ENCODE measurements at places on chromosomes 4 and X. TPM values are rescaled to one million over a fixed set of nuclear protein-coding genes. Genes with fewer than 3 reads are reported as not detected.

GRCh38 chrX:103733017-103733416 is 22.3 kb downstream of the TMEM31 start:
- no peak overlapping the region for H3K27ac ChIP-seq
- DNase-seq = no peak
- H3K4me1 ChIP-seq = no peaks in the 10 kb centered on the region
- H3K36me3 ChIP-seq = no peaks in the 10 kb centered on the region
- H3K27me3 ChIP-seq = peaks cover 15% of the 10 kb centered on the region
- no peak overlapping the region for H3K4me3 ChIP-seq

GRCh38 chr4:2593003-2593402 is 56.6 kb downstream of the FAM193A start:
- H3K36me3 ChIP-seq = no peaks in the 10 kb centered on the region
- H3K4me1 ChIP-seq = peaks cover 33% of the 10 kb centered on the region
- H3K27me3 ChIP-seq = no peaks in the 10 kb centered on the region
- no peak for DNase-seq
- peak overlapping the region; percentile 18 for H3K27ac ChIP-seq

- H3K27me3 ChIP-seq = no peaks in the 10 kb centered on the region
- H3K4me1 ChIP-seq = no peaks in the 10 kb centered on the region
- no peak for DNase-seq
- H3K36me3 ChIP-seq = no peaks in the 10 kb centered on the region
- no peak overlapping the region for H3K4me3 ChIP-seq
- H3K27ac ChIP-seq = no peak overlapping the region
Measured at GRCh38 chr4:30962939-30963338, 242.8 kb downstream of the PCDH7 start.

DNA sequence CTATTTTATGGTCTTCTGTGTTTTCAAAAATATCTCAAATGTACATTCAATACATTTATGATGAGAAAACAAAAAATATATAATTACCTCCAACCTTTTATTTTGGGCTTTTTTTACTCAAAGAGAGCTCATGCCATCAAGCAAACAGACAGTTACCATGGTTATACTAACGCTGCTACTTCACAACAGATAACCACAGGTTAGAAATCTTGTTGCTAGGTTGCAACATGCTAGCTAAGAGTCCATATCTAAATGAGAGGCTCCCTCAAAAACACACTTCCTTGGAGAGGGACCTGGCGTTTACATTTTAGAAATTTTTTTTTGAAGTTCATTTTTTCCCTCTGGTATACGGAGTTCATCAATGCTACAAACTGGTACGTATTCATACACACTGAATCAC is 44.3 kb downstream of the TBC1D9 start:
- no peaks in the 10 kb centered on the region for H3K36me3 ChIP-seq
- DNase-seq = no peak
- no peak overlapping the region for H3K27ac ChIP-seq
- no peaks in the 10 kb centered on the region for H3K27me3 ChIP-seq
- peaks cover 22% of the 10 kb centered on the region for H3K4me1 ChIP-seq
- H3K4me3 ChIP-seq = no peak overlapping the region

DNA sequence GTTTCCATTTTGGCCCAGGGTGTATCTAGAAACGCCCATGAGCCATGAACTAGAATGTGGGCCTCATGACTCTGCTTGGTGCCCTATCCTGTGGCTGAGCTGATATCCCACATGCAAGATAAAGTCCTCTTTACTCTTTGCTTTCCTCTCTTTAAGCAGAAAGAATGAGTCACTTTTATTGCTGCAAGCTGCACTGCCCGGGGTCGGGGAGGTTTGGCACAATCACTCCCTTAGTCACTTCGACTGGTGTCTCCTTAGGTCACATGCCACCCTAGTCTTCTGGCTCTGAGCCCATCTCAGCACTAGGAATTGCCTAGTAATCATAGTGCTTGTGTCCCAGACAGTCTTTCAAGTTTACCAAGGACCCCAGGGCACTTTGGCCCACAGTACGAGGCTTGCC is 75.1 kb upstream of the CXorf66 start:
- DNase-seq = no peak
- H3K4me1 ChIP-seq = no peaks in the 10 kb centered on the region
- no peaks in the 10 kb centered on the region for H3K36me3 ChIP-seq
- no peaks in the 10 kb centered on the region for H3K27me3 ChIP-seq
- no peak overlapping the region for H3K27ac ChIP-seq

DNA sequence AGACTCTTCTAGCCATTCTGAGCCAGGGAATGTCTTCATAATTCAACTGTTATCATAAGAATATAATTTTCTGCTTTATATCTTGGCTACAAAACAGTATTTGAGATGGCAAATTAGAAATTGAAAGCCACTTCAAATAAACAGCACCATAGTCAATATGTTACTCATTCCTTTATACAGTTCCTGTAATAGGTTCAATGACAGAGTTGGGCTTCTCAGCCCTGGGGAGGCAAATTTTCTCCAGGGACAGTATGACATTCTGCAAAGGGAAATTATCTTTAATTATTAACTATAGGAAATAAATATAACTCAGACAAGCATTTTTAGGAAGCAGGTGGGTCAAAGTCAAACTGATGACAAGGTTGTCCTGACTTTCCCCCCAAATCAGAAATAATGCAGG is 71.9 kb upstream of the RPS6KA6 start:
- no peak overlapping the region for H3K27ac ChIP-seq
- H3K27me3 ChIP-seq = no peaks in the 10 kb centered on the region
- H3K4me3 ChIP-seq = no peak overlapping the region
- H3K4me1 ChIP-seq = no peaks in the 10 kb centered on the region
- H3K36me3 ChIP-seq = no peaks in the 10 kb centered on the region

DNA sequence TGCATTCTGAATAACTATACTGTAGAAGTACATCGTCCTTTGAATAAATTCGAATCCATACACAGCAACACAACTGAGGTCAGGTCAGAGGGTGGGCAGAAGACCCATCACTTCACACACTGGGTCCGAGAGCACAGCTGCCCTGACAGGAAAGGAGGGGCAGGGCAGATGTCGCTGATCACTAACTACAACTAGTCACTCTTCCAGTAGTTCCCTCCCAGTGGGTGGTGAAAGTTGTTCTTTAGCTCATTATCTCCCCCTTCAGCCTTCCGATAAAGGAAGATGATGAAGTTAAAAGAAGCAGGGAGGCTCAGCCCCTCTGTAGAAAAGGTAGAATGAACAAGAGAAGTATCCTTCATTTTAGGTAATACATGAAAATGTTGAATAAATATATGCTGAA is 278.9 kb downstream of the INPP4B start:
- no peak overlapping the region for H3K27ac ChIP-seq
- no peaks in the 10 kb centered on the region for H3K36me3 ChIP-seq
- peak overlapping the region; percentile 29 for H3K4me3 ChIP-seq
- DNase-seq = peak; percentile 12
- H3K4me1 ChIP-seq = peaks cover 15% of the 10 kb centered on the region
- no peaks in the 10 kb centered on the region for H3K27me3 ChIP-seq

GRCh38 chr4:126697748-126698147 is 935.0 kb upstream of the INTU start:
- no peak overlapping the region for H3K27ac ChIP-seq
- no peak for DNase-seq
- H3K4me3 ChIP-seq = no peak overlapping the region
- no peaks in the 10 kb centered on the region for H3K4me1 ChIP-seq
- no peaks in the 10 kb centered on the region for H3K27me3 ChIP-seq

- no peak for DNase-seq
- H3K36me3 ChIP-seq = peaks cover 53% of the 10 kb centered on the region
- H3K27me3 ChIP-seq = no peaks in the 10 kb centered on the region
- H3K4me3 ChIP-seq = no peak overlapping the region
Measured at GRCh38 chrX:48992341-48992740, 9.7 kb downstream of the GRIPAP1 start.

- DNase-seq = no peak
- no peaks in the 10 kb centered on the region for H3K27me3 ChIP-seq
- no peaks in the 10 kb centered on the region for H3K4me1 ChIP-seq
- no peaks in the 10 kb centered on the region for H3K36me3 ChIP-seq
Measured at GRCh38 chr4:11286533-11286932, 142.2 kb downstream of the HS3ST1 start.

- H3K27ac ChIP-seq = no peak overlapping the region
- peaks cover 9% of the 10 kb centered on the region for H3K27me3 ChIP-seq
- no peaks in the 10 kb centered on the region for H3K4me1 ChIP-seq
- no peaks in the 10 kb centered on the region for H3K36me3 ChIP-seq
- DNase-seq = no peak
Measured at GRCh38 chrX:49792376-49792775, 36.7 kb upstream of the PAGE4 start.

DNA sequence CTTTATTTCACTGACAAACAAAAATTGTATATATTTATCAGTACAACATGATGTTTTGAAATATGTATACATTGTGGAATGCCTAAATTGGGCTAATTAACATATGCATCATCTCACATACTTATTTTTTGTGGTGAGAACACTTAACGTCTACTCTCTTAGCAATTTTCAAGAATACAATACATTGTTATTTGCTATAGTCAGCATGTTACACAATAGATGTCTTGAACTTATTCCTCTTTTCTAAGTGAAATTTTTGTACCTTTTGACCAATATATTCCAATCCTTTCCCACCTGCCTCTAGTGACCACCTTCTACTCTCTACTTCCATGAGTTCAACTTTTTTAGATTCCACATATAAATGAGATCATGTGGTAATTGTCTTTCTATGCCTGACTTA is 35.1 kb downstream of the C4orf46 start:
- no peaks in the 10 kb centered on the region for H3K27me3 ChIP-seq
- no peak for DNase-seq
- H3K4me1 ChIP-seq = no peaks in the 10 kb centered on the region
- no peaks in the 10 kb centered on the region for H3K36me3 ChIP-seq

DNA sequence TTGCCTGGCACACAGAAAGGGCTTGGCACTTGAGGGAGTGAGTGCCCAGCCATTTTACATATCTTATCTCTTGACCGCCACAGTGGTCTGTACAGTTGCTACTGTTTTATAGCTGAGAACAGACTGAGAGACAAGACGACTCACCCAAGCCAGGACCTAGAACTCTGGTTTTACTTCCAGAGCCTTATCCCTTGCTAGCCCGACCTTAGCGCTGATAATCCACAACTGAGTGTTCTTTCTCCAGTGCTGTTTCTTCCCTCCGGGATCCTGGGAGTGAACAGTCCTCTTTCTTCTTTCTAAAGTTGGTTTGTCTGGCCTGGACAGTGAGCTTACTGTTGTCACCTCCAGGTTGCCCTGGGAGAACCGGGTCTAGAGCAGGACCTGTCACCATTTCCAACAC is 52.5 kb upstream of the TADA2B start:
- peak overlapping the region; percentile 85 for H3K27ac ChIP-seq
- no peak for DNase-seq
- no peak overlapping the region for H3K4me3 ChIP-seq
- no peaks in the 10 kb centered on the region for H3K27me3 ChIP-seq
- H3K4me1 ChIP-seq = peaks cover 62% of the 10 kb centered on the region
- H3K36me3 ChIP-seq = peaks cover 22% of the 10 kb centered on the region

DNA sequence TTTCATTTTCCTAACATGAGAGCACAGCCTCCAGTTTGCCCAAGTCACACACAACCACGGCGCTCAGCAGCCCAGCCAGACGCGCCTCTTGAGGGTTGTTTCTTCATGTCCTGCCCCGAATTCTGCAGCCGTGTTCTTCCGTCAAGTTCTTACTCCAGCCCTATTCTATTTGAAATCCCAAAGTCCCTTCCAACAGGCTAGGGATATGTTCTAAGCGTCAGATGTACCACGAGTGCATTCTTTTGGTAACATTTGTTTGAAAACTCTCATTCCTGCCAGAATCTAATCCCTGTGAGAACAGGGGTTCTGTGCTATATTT is 23.1 kb downstream of the ACSL1 start:
- H3K4me3 ChIP-seq = no peak overlapping the region
- peak; percentile 25 for DNase-seq
- no peaks in the 10 kb centered on the region for H3K27me3 ChIP-seq
- H3K4me1 ChIP-seq = peaks cover 26% of the 10 kb centered on the region

DNA sequence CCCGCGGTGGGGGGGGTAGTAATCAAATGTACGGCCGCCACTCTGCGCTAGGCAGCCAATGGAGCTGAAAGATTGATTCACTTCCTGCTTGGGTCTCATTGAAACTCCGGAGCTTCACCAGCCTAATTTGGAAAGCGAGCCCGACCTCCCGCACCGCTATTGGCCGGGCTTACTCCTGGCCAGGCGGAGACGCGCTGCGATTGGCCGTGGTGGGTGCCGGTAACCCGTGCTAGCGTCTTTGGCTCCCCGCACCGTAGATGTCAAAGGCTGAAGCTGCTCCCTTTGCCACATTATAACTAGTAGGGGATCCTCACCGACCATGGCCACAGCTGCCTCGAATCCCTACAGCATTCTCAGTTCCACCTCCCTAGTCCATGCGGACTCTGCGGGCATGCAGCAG is at the start of gene POU3F4:
POU3F4 (plus strand) TSS at position 285 of the 400 bp plus-strand sequence; CDS start at position 320, 35 bp downstream.
- no peak within 1 kb of the TSS for H3K4me3 ChIP-seq
- H3K4me1 ChIP-seq = no peaks in the 10 kb centered on the region
- DNase-seq = peak; percentile 2
- no peak within 1 kb of the TSS for H3K27ac ChIP-seq
- no peaks in the 10 kb centered on the region for H3K36me3 ChIP-seq

DNA sequence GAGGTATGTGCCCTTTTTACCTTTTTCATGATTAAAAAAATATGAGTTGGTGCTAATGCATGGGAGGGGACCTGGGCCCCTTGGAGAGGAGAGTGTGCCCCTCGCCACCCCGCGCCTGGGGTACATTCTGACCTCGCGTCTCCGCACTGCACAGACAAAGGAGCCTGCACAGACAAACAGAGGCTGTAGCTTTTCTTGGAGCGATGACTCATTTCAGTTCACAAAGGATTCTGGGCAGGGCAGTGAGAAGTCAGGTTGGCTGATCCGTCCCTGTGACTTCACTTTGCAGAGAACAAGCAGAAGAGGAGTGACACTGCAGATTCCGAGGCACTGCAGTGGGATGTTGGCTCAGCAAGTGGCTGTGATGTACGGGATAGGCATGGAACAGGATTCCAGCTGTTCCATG is 82.9 kb downstream of the STOX2 start:
- H3K27ac ChIP-seq = peak overlapping the region; percentile 72
- DNase-seq = peak; percentile 90
- H3K27me3 ChIP-seq = no peaks in the 10 kb centered on the region
- H3K36me3 ChIP-seq = no peaks in the 10 kb centered on the region

- no peaks in the 10 kb centered on the region for H3K27me3 ChIP-seq
- H3K36me3 ChIP-seq = no peaks in the 10 kb centered on the region
Measured at GRCh38 chr4:175405961-175406360, 406.1 kb downstream of the GPM6A start.

Gene FAM47A
- not detected for total RNA-seq

Gene TLR2
- total RNA-seq = 21.4 TPM

Gene HHIP
- 14.8 TPM for total RNA-seq

Gene ABCG2
- total RNA-seq = 9.9 TPM

Gene HTR2C
- total RNA-seq = not detected

Gene BTC
- 1.4 TPM for total RNA-seq

Gene PAGE1
- not detected for total RNA-seq

Gene CLIC2
- 22.0 TPM for total RNA-seq

All from adrenal gland (tissue), 19 donors.